ENCODE measurements at places on chromosomes 7 and 10.

DNA sequence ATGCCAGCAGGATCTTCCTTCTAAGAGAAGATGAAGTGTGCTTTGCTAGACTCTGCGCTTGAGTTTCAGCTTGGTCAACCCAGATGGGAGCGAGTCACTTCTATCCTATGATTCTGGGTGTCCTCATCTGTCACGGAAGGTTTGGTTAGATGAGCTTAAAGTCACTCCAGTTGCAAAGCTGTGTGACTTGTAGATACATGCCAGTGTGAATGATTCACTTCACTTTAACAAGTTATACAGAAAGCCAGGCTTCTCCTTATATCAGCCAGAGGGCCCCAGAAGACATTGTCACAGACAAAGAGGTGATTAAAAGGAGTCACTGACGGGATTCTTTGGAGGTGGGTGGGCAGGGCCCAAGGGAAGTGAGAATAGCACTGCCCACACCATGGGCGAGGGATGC is 122.6 kb upstream of the PFKP start:
- DNase-seq: no peak

DNA sequence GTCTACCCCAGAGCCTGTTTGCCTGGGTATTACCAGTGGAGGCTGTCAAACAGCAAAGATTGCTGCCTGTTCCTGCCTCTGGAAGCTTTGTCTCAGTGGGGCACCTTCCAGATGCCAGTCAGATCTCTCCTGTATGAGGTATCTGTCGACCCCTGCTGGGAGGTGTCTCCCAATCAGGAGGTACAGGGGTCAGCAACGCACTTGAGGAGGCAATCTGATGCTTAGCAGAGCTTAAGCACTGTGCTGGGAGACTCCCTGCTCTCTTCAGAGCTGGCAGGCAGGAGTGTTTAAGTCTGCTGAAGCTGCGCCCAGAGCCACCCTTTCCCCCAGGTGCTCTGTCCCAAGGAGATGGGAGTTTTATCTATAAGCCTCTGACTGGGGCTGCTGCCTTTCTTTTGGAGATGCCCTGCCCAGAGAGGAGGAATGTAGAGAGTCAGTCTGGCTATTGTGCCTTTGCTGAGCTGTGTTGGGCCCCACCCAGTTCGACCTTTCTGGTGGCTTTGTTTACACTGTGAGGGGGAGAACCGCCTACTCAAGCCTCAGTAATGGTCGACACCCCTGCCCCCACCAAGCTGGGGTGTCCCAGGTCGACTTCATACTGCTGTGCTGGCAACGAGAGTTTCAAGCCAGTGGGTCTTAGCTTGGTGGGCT is 62.2 kb downstream of the PPP1R9A start:
- no peak for DNase-seq

DNA sequence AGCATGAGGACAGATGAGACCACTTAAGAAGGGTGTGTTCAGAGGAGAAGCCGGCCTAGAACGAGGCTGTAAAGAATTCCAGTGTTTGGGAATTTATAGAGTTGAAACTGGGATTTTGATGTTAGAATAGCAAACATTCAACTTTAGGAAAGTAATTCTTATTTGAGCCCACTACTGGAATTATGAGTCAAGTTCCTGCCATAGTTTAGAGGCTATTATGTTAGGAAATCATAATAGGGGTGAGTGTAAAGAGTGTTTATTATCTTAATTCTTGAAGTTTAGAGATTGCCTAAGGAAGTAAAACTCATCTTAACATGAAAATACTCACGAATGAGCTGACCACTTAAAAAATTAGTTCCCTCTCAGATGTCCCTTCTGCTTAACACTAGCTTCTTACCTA is 2.1 kb downstream of the CBLL1 start:
- no peak for DNase-seq

GRCh38 chr7:32762925-32763293 is 128.7 kb downstream of the KBTBD2 start:
- DNase-seq: no peak

DNA sequence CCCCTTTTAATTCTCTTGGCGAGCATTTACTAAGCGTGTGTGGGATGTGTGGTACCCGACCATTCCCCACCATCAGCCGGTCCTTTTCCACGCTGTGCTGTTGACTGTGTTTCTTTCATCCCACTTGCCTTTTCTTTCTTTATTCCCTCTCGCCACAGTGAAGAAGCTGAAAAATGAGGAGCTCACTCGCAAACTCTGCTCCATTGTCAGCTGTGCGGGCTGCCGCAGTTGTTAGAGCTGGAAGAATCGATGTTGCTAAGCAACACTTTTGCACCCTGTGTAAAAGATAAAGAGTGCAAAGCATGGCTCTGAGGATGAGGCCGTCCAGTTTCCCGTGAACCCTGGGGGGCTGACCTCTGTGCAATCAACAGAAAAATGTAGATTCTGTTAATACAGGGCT is 203.1 kb upstream of the NEBL start:
- no peak for DNase-seq
